Ovary (tissue), 10 donors: ENCODE measurements at places on chromosomes 4 and X.

DNA sequence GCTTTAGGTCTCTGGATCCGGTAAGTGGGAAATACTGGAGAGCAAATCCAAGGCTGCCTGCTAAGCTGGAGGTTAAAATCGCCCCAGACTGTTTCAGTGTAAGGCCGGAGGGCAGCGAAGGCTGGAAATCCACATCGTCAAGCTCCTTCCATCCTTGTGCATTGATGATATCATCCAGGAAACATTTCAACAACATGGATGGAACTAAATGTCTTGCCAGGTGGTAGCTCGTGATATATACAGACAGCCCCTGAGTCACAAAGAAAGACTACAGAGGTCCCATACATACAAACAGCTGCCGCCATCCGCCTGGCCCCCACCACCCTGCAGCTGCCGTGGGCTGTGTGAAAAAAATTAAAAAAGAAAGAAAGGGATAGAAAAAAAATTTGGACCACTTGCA, 148.9 kb upstream of the RBPJ start:
- no peak for DNase-seq

GRCh38 chrX:50718776-50719175, 95.2 kb downstream of the SHROOM4 start:
- DNase-seq: no peak

- no peak for DNase-seq
Observed at GRCh38 chr4:68855771-68856170, 40.0 kb downstream of the UGT2B10 start.

DNA sequence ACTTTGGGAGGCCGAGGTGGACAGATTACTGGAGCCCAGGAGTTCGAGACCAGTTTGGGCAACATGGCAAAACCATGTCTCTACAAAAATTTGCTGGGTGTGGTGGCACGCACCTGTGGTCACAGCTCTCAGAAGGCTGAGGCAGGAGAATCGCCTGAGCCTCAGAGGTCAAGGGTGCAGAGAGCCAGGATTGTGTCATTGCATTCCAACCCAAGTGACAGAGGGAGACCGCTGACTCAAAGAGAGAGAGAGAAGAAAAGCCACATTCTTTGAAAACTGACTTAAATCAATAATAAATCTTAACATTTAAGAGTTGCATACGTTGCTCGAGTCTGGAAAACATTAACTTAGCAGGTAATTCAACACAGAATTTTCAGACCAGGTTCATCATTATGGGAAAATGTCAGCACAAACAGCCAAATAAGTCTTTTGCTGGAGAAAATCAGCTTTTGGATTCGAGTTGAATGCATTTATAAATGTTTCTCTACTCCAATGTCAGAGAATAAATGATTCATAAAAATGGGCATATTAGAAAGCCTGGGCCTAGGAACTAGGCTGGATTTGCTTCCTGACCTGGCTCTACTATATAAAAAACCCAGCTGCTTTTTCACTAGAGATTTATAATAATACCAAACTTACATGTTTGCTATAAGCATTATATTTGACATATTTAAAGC, 68.3 kb upstream of the RBPJ start:
- no peak for DNase-seq

GRCh38 chr4:137510557-137511265, 21.6 kb downstream of the PCDH18 start:
- no peak for DNase-seq

GRCh38 chr4:100422894-100423293, 94.9 kb downstream of the EMCN start:
- DNase-seq: no peak

DNA sequence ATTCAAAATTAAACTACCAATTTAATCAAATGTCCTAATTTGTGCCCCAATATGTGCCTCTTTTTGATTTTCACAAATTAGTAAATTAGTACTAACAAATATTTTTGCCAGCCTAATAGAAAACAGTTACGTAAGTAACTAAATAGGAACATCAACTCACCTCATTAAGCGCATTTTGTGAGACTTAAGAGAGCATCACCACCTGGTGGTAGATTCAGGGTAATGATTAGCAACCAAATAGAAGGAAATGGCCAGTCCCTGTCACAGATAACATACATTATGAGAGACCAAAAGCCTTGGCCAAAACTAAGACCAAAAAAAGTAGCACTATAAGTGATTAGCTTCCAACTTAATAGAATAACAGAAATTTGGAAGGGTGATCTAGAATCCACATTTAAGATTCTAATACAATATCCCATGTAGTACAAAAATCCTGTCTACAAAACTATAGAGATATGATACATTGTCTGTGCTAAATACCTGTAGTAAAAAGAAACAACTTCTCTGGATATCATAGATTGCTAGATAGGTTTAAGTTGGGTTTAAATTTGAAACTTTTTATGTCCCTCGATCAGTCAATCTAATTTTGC, 46.7 kb downstream of the C4orf46 start:
- no peak for DNase-seq

DNA sequence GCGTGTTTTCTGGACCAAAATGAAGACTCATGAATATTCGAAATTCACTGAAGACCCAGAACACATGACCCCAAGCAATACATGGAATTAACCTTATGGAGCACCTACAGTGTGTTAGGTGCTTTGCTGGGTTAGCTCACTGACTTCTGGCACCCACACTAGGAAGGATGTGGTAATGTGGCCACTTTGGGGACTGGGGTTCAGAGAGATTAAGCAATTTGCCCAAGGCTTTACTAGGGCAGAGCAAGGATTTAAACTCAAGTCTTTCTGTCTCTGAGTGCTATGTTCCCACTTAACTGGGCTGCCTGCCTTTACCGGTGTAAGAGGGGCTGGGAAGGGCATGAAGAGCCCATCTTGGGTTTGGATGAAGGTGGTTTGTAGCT, 162.0 kb upstream of the ATP6AP2 start:
- DNase-seq: no peak

DNA sequence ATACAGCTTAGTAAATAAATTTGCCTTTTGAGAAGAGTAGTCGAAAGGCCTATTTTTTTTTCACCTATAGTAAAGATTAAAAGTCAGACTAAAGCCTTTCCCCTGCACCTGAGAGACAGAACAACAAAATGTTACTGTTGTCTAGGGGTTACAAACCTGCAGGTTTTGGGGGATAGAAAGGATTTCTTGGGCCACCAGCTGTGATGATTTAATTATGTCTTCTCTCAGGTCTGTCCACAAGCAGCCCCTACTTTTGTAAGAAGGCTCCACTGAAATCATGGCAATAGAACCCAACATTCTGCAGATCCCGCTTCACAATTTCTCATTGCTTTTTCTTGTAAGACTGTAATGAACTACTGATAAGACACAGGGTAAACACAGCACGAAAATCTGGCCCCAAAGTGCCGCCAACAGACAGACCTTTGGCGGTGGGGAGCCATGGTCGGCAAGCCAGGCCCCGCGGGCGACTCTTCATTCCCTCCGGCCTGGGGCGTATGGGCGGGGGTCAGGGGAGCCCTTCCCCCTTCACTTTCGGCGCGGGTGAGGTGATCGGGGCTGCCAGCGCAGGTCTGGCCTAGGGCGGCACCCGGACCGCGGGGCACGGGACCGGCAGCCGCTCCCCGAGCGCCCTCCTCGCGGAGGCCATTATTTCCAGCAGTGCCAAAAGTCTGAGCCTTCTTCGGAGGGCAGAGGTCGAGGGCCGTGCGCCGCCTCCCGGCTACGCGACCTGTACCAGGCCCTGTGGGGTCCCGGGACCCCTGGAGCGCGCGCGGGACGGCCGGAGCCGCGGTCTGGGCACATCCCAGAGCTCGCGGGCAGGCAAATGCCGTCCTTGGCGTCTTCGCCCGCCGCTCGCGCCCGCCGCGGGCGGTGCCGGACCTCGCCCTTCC, 812 bp upstream of the KDM6A start:
- DNase-seq: no peak

DNA sequence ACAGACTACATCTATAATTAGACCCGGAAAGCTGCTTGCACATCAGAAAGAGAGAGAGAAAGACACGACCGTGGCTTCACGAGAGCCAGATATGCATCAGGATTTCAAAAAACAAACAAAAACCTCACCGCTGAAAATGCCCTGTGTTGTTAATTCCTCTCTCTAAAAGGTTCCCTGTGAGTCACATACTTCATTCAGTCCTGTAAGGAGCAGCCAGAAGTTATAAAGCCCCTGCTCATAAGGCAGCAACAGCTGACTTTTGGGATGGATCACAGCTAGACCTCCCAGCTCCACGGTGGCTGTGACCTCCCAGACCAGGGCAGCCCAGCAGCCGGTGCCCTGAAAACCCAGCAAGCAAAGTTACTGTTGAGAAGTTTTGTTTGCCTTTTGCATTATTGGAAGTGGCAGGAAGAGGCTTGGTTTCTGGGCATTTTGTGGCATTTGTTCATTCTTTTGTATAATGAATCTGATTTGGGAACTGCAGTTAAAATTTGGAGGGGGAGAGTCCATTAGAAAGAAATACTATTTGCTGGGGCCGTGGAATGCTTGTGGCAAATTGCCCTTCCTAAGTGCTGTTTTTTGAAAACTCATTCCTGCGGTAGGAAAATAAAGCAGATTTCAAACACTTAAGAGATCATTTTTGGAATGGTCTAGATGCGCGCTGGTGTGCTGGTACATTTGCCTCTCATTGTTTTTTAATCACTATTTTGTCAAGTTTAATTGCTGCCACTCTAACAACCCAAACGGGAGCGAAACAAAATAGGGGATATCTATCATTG, 520.4 kb downstream of the BCOR start:
- DNase-seq: no peak

GRCh38 chr4:165096776-165097175, 15.9 kb downstream of the TMEM192 start:
- no peak for DNase-seq

GRCh38 chr4:77158487-77158861, 1.5 kb downstream of the CCNG2 start:
- peak; percentile 37 for DNase-seq

- DNase-seq: no peak
Observed at GRCh38 chrX:10110984-10111363, 45.8 kb upstream of the CLCN4 start.

GRCh38 chr4:174216799-174217272, 66.6 kb downstream of the FBXO8 start:
- no peak for DNase-seq

DNA sequence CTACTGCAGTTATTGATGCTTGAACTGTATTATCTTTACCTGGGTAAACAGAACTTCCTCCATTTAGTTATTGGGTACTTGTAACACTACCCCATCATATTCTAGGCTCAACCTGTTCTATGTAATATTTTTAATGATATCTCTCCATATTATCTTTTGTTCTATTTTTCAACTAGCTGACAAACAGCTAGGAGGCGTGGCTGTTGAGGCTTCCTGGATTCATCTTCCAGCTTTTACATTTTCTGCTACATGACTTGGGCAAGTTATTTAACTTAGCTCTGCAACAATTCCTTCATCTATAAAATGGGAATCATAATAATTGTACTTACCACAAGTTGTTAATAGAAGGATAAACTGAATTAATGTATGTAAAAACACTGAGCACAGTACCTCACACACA, 349.3 kb downstream of the PTTG2 start:
- DNase-seq: no peak

DNA sequence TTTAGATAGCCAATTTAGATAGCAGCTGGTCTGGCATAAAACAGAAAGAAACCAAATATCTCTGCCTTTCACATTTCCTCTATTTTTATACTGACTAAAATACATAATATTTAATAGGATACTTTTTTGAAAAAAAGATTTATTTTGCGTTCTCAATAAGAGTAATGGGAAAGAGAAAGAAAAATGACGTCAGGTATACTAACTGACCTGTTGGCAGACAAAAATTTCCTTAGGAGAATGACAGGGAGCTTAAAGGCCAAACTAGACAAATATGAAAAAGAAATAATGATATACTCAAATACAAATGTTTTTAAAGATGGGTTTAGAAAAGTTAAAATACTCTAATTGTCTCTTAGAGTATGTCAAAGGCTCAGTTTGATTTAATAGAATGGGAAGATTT, 309.4 kb upstream of the ADGRL3 start:
- DNase-seq: no peak

GRCh38 chrX:37776283-37776986, 3.4 kb upstream of the CYBB start:
- no peak for DNase-seq

GRCh38 chrX:48616576-48616975, 19.3 kb downstream of the WDR13 start:
- no peak for DNase-seq

GRCh38 chr4:88297212-88297516, 12.8 kb upstream of the PPM1K start:
- DNase-seq: no peak

DNA sequence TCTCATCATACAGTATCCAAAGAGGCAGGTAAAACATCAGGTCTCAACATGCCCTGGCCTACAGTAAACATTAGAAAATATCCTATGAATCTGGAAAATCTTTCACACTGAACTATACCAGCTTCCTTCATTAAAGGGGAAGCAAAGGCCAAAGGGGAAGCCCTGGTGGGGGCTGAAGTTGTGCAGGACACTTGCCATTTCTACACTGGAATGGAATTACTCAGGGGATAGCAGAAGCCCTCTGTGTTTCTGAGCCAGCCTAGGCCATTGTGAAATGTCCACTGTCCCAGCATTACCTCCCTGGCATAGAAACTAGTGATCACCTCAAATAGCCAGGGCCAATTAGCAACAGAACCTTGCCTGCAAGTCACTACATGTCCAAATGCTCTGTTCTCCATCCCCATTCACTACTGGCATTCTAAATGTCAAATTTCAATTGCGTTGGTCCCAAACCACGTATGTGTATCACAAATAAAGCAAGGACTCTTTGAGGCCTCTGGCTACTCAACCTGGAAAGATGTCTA, 429.9 kb downstream of the AFF2 start:
- no peak for DNase-seq

GRCh38 chr4:141078871-141079270, 54.4 kb downstream of the RNF150 start:
- DNase-seq: no peak

- DNase-seq: no peak
Observed at GRCh38 chr4:182235021-182235795, 8.0 kb upstream of the TENM3 start.

DNA sequence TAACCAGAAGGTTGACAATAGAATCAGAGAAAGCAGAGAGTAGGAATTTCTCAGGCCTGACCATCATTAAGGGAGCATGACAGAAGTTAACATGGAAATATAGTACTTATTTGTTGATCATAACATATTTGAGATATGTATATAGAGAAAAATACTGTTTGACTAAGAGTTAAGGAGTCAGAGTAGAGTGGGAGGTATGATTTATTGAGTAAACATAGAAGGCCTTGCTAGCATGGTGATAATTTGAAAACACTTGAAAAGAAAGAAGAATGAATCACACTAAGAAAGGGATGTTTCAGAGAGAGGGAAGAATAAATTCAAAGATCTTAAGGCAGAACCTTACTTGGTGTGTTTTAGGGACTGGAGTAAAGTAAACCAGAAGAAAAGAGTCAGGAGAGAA, 437.2 kb upstream of the TECRL start:
- no peak for DNase-seq
